H4 (cell line): ENCODE measurements at places on chromosomes 11 and 22. TPM values are rescaled to one million over a fixed set of nuclear protein-coding genes. Genes with fewer than 3 reads are reported as not detected.

GRCh38 chr11:68890490-68891231 is 13.0 kb downstream of the MRPL21 start:
- DNase-seq, result no peak

- DNase-seq, result no peak
Observed at GRCh38 chr11:12382451-12382850, 5.1 kb downstream of the PARVA start.

DNA sequence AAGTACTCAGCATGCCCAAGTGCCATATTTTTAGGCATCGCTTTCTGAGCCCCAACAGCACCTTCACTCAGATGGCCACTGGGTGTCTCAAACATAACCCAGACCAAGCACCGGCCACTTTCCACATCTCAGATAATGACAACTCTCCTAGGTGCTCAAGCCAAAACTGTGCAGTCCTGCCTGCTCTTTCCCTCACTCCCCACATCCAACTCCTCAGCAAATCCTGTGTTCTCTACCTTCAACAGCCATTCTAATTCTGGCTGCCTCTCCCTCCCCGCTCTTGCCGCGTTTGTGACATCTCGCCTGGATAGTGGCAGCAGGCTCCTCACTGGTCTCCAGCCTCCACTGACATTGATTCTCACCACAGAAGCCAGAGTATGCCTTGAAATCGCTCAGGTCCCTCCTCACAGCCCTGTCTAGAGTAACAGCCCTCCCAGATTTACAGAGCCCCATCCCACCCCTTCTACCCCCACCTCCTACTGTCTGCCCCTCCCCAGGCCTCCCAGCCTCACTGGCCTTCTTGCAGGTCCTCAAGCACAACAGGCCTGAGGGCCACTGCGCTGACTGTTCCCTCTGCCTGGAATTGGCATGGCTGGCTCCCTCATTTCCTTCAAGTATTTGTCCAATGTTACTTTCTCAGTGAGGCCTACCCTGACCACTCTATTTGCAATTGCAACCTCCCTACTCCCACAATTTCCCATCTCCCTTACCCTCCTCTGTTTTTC is 1.3 kb upstream of the PHETA2 start:
- DNase-seq, result no peak

DNA sequence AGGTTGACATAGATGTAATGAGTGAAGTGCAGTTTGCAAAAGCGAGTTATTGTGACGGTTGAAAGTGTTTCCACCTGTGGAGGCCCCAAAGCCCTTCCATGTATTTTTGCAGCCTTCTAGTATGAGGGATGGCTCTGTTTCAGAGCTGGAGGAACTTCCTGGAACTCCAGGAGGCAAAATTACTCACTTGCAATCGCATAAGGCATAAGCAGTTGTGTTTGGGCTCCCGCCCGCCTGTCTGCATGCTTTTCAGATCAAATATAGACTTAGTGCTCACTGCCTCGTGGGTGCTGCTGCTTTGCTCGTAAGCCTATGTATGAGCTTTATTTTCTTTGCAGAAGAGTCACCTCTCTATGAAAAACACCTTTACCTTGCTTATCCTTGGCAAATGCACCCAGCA is 146.8 kb upstream of the LARGE1 start:
- no peak for DNase-seq

TMA7B gene
- not detected in 2 replicates for total RNA-seq
